Breast epithelium (tissue), 4 donors: ENCODE measurements at places on chromosomes 11 and 22. TPM values are rescaled to one million over a fixed set of nuclear protein-coding genes. Genes with fewer than 3 reads are reported as not detected.
A peak's percentile ranks its signal among the peaks of the same experiment; 100 is the strongest.

GRCh38 chr22:49848690-49849160 is 4.9 kb upstream of the ZBED4 start:
- peak; percentile 52 for DNase-seq

GRCh38 chr22:46027211-46028105 is 50.5 kb upstream of the WNT7B start:
- peak; percentile 77 for DNase-seq

Gene DUSP8
- 2.9 TPM for total RNA-seq

Gene ABTB2
- 1.3 TPM for total RNA-seq

Gene CABP7
- total RNA-seq = not detected

DNA sequence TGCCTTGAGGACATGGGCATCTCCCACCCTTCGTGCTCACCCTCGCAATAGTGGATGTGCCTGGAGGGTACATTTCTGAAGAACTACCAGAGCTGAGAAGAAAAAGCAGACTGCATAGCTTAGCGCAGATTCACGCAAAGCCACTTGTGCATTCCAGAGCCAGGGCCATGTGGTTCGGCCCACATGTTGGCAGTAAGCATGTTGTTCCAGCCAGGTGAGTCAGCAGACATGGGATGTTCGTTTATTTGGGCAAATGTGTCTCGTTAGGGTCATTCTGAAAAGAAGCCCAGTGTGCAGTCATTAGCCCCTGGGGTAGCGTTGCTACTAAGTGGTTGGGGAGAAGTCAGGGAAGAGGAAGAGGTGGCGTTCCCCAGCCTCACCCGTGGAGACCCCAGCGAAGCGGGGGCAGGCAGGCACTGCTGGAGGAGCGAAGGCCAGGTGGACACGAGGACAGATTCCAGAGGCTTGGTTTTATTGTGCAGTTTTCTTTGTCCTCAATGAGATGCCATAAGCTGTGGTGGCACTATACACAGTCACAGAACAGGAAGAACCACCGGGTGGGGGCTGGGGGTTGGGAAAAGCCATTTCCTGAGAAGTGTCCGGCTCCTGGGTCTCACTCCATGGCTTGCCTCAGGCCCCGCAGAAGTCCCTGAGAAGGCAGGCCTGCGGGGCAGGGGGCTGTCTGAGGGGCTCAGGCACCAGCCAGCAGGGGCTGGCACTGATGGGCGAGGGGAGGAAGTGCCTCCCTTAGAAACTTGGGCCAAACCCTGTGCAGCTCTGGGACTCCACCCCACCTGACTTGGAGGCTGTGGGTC is 5.0 kb downstream of the THY1 start:
- DNase-seq = no peak

Gene CARD18
- not detected for total RNA-seq

DNA sequence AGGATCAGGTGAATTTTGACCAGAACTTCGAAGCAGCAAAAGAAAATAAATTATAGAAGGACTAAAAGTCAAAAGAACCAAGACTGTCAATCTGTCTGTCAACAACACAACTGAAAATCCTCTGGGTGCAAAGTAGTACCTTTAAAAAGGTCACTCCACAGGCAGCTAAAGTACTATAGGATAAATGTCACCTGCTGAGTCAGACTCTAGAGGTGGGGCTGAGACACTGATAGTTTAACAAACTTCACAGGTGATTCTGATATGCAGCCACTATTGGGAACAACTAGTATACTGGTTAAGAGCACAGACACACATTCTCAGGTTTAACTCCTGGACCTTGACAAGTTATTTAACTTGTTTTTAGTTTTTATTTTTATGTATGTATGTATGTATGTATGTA is 107.3 kb downstream of the FCHSD2 start:
- no peak for DNase-seq

- no peak for DNase-seq
Observed at GRCh38 chr22:33381531-33382406, 323.6 kb upstream of the SYN3 start.

- DNase-seq = no peak
Observed at GRCh38 chr11:118206391-118207031, 18.3 kb downstream of the JAML start.

- DNase-seq = no peak
Observed at GRCh38 chr22:33537059-33537458, 383.2 kb downstream of the LARGE1 start.

Gene BET1L
- total RNA-seq = 28.5 TPM

DNA sequence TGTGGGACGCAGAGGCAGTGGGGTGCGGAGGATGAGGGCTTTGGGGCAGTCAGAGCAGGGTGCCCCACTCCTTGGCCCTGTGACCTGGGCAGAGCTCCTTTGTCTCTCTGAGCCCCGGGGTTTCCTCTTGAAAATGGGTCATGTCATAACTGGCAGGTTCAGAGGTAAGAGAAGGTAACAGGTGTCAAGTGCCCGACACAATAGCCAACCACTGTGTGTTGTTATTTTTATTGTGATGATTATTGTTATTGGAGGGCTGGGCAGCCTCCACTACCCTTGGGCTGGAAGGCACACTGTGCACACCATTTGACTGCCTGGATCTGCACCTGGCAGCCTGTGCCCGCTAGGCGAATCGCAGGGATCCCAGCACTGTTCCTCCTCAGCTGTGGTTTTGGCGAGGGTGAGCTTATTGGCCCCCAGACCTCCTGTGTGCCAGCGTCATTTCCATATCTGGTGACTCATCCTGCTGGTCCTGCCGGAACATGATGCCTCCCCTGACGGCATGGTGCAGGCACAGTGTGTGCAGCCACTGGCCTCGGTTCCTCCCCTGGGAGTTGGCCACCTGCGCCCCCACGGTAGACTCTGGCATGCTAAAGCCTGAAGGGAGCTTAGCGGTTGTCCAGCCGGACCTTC is 15.4 kb upstream of the SOX10 start:
- DNase-seq = no peak

DNA sequence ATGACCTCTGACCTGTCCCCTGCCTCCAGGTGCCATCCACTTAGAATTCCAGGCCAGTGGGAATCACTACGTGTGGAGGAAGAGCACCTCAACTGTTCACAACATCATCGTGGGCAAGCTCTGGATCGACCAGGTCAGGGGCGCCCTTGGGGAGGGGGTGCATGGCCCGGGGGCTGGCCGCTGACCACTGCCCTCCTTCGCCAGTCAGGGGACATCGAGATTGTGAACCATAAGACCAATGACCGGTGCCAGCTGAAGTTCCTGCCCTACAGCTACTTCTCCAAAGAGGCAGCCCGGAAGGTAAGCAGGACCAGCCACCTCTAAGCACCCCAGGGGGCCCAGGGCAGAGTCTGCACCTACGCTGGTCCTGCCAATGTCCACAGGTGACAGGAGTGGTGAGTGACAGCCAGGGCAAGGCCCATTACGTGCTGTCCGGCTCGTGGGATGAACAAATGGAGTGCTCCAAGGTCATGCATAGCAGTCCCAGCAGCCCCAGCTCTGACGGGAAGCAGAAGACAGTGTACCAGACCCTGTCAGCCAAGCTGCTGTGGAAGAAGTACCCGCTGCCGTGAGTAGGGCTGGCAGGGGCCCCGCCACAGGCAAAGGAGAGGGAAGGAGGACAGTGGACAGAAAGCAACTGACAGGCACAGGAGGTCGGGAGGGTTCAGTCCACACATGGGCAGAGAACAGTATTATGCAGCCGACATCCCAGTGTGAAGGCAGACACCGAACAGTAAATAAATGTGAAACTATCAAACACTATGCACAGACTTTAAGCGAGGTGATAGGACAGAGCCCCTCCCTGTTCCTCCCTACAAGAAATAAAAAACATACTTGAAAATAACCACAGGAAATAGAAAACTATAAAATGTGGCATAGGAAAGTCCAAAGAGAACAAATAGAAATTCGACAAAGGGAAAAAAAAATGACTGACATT is 74.9 kb downstream of the MORC2 start:
- DNase-seq = no peak

Gene DNAJC4
- total RNA-seq = 33.5 TPM

Gene OR51B2
- 1.6 TPM for total RNA-seq

- DNase-seq = no peak
Observed at GRCh38 chr11:134289789-134290188, 13.6 kb downstream of the GLB1L3 start.

Gene CTSW
- 4.0 TPM for total RNA-seq

Gene GTSE1
- total RNA-seq = 0.29 TPM

GRCh38 chr11:7489376-7489775 is 4.1 kb downstream of the OLFML1 start:
- no peak for DNase-seq

- DNase-seq = no peak
Observed at GRCh38 chr11:60867871-60868681, 734 bp downstream of the ZP1 start.

- no peak for DNase-seq
Observed at GRCh38 chr11:41982975-41983374, 523.5 kb upstream of the LRRC4C start.

- DNase-seq = no peak
Observed at GRCh38 chr11:1484695-1485503, 1.7 kb downstream of the MOB2 start.

Gene SYT12
- 0.16 TPM for total RNA-seq

- DNase-seq = no peak
Observed at GRCh38 chr11:37184326-37184725, 586.3 kb upstream of the RAG2 start.

GRCh38 chr11:1548221-1549070 is 23.6 kb downstream of the DUSP8 start:
- DNase-seq = peak; percentile 85

Gene KDM4E
- total RNA-seq = not detected

GRCh38 chr11:117315285-117316196 is 515 bp downstream of the BACE1 start:
- DNase-seq = no peak

Gene NCF4
- 36.8 TPM for total RNA-seq

DNA sequence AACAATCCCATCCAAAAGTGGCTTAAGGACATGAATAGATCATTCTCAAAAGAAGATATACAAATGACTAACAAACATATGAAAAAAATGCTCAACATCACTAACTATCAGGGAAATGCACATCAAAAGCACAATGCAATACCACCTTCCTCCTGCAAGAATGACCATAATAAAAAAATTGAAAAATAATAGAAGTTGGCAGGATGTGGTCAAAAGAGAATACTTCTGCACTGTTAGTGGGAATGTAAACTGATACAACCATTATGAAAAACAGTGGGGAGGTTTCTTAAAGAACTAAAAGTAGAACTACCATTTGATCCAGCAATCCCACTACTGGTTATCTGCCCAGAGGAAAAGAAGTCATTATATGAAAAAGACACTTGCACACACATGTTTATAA is 77.7 kb upstream of the SC5D start:
- DNase-seq = no peak
